ENCODE measurements at places on chromosomes 7 and 10.

- no peaks in the 10 kb centered on the region for H3K4me1 ChIP-seq
- no peaks in the 10 kb centered on the region for H3K27me3 ChIP-seq
- DNase-seq = peak; percentile 25
- no peak overlapping the region for H3K27ac ChIP-seq
Measured at GRCh38 chr7:134016223-134016941, 110.8 kb upstream of the LRGUK start.

DNA sequence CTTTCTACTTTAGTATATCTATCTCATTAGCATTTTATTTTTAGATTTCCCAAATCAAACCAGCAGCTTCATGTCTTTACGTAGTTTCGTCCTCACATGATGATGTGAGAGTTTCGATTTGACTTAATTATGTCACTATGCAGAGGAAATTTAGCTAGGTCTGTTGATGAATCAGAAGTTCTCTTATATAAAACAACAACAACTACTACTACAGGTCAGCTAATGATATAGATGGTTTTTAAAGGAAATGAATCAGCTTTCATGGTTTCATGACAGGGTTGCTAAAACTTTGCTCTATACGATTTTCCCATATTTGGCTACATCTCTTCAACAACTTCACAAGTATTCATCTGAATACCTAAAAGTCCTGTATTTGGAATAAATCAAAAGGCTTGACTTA lies 28.6 kb downstream of the JAZF1 start:
- H3K4me3 ChIP-seq = no peak overlapping the region
- H3K4me1 ChIP-seq = no peaks in the 10 kb centered on the region
- H3K36me3 ChIP-seq = no peaks in the 10 kb centered on the region
- H3K27me3 ChIP-seq = no peaks in the 10 kb centered on the region

DNA sequence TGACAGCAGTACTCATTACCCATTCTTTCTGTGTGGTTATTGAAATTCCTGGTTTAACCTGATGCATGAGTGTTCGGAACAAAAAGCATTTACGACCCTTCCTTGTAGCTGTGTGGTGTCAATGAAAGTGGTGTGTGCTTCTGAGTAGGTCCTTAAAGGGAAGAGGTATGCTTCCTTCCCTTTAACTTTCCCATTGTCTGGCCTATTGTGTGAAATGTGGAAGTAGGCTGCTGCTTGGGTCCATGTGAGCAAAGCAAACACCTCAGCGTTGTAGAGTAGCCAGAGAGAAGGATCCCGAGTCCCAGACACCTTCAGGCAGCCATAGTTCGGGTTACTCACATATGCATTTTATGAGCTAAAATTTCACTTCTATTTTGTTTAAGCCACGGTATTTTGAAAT lies 74.7 kb downstream of the TSPAN12 start:
- H3K4me3 ChIP-seq = no peak overlapping the region
- H3K4me1 ChIP-seq = peaks cover 19% of the 10 kb centered on the region
- DNase-seq = no peak
- no peaks in the 10 kb centered on the region for H3K27me3 ChIP-seq
- no peaks in the 10 kb centered on the region for H3K36me3 ChIP-seq
- H3K27ac ChIP-seq = no peak overlapping the region

DNA sequence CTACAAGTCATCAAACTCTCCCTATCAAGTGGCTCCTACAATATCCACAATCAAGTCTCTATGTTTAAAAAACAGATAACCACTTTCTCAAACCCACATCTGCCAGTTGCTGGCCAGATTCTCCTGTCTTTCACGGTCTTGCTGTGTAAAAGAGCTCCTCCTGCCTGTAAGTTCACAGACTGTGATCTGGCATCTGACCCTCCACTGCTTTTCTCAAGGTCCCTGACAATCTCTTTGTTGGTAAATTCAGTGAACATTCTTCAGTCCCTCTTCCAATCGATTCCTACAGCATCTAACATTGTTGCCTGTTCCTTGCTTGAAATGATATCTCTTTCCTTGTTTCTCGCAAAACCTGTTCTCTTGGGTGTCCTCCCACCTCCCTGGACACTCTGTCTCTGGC lies 18.5 kb upstream of the LMOD2 start:
- no peak for DNase-seq
- H3K4me3 ChIP-seq = no peak overlapping the region
- no peaks in the 10 kb centered on the region for H3K27me3 ChIP-seq
- H3K36me3 ChIP-seq = no peaks in the 10 kb centered on the region
- no peaks in the 10 kb centered on the region for H3K4me1 ChIP-seq

- no peaks in the 10 kb centered on the region for H3K36me3 ChIP-seq
- DNase-seq = peak; percentile 32
- peaks cover 17% of the 10 kb centered on the region for H3K4me1 ChIP-seq
- no peak overlapping the region for H3K4me3 ChIP-seq
Measured at GRCh38 chr7:7808156-7808555, 89.7 kb upstream of the RPA3 start.

- DNase-seq = no peak
- H3K4me3 ChIP-seq = no peak overlapping the region
- H3K4me1 ChIP-seq = no peaks in the 10 kb centered on the region
- peaks cover 77% of the 10 kb centered on the region for H3K27me3 ChIP-seq
- H3K27ac ChIP-seq = no peak overlapping the region
- H3K36me3 ChIP-seq = no peaks in the 10 kb centered on the region
Measured at GRCh38 chr10:11161096-11161495, 143.4 kb downstream of the CELF2 start.

- DNase-seq = no peak
- H3K36me3 ChIP-seq = peaks cover 43% of the 10 kb centered on the region
- H3K27ac ChIP-seq = peak overlapping the region; percentile 76
- no peak overlapping the region for H3K4me3 ChIP-seq
- H3K27me3 ChIP-seq = no peaks in the 10 kb centered on the region
- peaks cover 61% of the 10 kb centered on the region for H3K4me1 ChIP-seq
Measured at GRCh38 chr7:91875851-91876250, 4.7 kb downstream of the MTERF1 start.

DNA sequence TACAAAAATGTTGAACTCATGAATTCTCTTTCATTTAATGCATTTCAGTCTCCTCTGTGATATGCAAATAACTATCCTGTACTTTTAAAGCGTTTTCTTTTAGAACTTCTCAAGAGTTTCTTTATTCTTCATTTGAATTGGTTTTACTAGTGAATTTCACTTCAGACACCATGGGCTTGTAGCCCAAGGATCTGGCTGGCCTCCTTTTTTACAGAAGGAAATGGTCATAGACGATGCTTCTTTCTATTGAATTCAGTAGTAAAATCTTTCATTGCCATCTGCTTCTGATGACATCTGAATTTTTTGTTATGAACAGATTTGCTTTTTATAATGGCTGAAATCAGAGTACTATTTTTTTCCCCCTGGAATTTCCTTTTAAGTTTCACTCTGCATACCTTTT lies 135.2 kb upstream of the ETV1 start:
- no peak for DNase-seq
- no peak overlapping the region for H3K4me3 ChIP-seq
- H3K4me1 ChIP-seq = no peaks in the 10 kb centered on the region
- no peaks in the 10 kb centered on the region for H3K27me3 ChIP-seq

DNA sequence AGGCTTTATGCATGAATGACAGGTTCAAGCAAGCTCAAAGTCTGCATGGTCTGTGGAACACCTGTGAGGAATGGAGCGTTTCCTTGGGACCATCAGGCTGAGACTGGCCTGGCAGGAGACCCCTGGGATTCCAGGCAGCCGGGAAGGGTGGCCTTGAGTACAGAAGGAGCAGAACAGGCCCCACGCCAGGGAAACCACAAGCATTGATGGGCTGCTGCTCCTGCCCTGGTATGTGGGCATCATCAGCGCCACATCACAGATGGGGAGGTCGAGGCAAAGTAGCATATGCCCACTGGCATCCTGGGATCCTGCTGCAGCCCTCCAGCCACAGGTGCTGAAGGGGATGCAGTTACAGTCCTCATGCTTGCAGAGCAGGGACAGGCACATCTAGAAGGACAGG lies 40.9 kb downstream of the ANTXRL start:
- no peak overlapping the region for H3K4me3 ChIP-seq
- H3K27me3 ChIP-seq = peaks cover 9% of the 10 kb centered on the region
- H3K36me3 ChIP-seq = no peaks in the 10 kb centered on the region
- no peak for DNase-seq
- H3K4me1 ChIP-seq = no peaks in the 10 kb centered on the region

DNA sequence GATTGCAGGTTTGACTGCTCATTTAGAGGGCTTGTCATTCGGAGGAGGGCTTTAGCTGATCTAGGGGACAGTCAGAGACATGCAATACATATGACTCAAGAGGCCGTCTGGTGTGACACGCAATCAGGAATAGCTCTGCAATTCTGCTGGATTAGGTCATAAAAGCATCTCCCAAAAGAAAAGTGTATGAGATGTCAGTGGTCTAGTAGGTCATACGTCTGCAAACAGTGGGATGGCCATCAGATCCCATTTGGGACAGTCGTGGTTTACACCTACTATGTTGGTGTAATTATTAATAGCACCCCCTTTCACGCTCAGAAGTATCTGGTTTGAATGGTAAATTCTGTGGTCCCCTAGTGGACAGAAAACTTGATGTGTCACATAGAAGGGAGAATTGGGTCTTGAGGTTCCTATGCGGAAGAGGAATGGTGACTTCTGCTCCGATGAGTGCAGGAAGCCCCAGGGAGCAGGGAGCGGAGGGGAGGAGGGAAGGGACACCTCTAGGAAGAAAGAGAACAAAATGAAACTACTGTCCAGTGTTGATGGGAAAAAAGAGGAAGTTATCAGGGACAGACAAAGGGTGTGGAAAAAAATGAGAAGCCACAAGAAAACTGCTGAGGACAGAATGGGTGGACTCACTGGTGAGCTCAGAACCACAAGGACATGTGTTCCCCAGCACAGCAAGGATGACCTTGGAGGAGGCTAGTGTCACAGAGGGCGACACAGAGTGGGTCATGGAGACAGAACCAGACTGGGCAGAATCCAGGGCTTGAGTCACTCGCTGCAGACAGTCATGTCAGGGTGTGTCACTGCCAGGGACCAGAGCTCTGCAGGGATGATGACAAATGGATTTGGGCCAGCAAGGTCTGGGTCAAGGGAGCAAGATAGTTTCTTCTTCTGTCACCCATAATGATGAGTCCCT lies 59.9 kb downstream of the MAP3K8 start:
- no peaks in the 10 kb centered on the region for H3K4me1 ChIP-seq
- H3K27ac ChIP-seq = no peak overlapping the region
- H3K36me3 ChIP-seq = no peaks in the 10 kb centered on the region
- no peak for DNase-seq

GRCh38 chr7:49243521-49243920 lies 319.2 kb downstream of the CDC14C start:
- DNase-seq = no peak
- no peaks in the 10 kb centered on the region for H3K27me3 ChIP-seq
- H3K4me1 ChIP-seq = no peaks in the 10 kb centered on the region

GRCh38 chr7:4234498-4234855 lies 447.6 kb upstream of the FOXK1 start:
- H3K36me3 ChIP-seq = no peaks in the 10 kb centered on the region
- no peaks in the 10 kb centered on the region for H3K27me3 ChIP-seq
- no peaks in the 10 kb centered on the region for H3K4me1 ChIP-seq

DNA sequence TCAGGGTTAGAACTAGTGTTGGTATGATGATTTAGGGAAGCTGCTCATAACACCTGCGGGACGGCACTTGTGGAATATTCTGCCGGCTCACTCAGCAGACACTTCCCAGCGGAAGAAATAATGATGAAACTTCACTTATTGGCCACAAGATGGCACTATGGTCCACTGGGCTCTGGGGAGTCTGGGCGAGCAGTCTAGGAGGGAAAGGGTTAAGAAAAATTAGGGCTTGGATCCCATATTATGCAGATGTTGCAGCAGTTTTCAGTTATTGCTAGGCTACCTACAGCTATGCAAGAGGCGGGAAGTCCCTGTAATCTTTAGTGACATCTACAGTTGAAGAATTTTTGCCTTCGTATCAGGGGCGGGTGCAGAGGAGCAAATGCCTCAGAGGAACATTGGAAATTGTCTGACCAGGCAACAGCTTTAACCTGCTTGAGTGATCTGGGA lies 238.7 kb upstream of the PRSS58 start:
- DNase-seq = peak; percentile 56
- H3K27ac ChIP-seq = no peak overlapping the region
- H3K4me3 ChIP-seq = no peak overlapping the region
- no peaks in the 10 kb centered on the region for H3K4me1 ChIP-seq
